ENCODE measurements at places on chromosomes 4 and X.

DNA sequence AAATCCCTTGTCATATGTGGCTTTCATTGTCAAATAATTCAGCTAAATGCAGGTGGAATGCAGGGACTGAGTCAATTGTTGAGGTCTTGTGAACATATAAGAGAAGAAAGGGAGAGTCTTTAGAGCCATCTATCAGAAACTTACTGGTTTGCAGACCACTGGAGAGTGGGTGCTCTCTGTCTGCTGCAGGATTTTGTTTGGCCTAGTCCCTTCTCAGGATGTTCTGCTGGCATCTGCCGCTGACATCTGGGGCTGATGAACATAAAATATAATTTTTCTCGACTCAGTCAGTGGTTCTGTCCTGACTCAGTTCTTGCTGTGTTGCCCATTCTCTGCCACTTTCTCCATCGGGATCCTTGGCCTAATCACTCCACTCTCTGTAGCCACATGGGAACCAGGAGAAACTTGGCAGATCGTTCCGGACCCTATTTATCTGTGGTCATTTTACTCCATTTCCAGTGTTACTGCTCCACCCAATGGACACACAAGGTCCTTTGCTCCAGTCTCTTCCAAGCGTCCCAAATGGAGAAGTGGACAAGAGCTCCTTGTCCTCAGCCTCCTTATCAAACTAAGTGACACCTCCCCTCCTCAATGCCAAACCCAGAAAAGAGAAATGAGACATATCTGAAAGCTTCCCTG, 436.2 kb downstream of the FAT4 start:
- DNase-seq: no peak

- DNase-seq: no peak
Observed at GRCh38 chr4:87971866-87972265, 3.6 kb upstream of the SPP1 start.

DNA sequence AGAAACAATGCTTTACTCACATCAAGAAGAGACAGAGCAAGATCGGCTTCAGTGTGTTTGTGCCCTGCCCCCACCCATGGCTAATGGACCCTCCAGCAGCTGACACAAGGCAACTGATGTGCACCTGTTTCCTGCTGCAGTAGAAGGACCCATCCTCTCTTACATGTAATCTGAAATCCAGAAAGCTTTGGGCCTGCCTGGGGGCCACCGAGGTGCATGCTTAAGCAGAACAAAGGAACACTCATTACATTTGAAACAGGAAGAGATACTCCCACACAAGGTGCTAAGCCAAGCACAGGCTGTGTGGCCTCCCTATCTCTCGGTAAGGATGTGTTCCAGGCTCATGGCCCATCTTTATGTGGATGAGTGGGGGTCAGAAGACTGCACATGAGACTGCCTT, 338.0 kb downstream of the SPOCK3 start:
- DNase-seq: no peak

DNA sequence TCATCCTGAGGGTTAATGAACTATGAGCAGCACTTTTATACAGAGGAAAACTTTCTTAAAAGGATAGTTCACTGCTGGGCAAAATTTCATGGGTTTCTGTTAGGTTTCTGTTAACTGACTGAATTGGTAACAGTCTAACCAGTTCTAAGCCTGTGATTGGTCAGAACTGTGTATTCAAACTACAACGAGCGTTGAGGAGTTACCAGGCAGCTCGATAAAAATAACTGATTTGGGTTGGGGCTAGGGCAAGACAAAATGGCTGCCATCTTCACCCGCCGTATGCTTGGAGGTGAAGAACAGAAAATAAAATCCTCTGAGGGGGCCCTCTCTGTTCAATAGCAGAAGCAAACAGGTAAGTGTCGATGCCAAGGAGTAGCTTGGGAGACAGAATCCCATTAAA, 22.0 kb downstream of the FAM133A start:
- no peak for DNase-seq

DNA sequence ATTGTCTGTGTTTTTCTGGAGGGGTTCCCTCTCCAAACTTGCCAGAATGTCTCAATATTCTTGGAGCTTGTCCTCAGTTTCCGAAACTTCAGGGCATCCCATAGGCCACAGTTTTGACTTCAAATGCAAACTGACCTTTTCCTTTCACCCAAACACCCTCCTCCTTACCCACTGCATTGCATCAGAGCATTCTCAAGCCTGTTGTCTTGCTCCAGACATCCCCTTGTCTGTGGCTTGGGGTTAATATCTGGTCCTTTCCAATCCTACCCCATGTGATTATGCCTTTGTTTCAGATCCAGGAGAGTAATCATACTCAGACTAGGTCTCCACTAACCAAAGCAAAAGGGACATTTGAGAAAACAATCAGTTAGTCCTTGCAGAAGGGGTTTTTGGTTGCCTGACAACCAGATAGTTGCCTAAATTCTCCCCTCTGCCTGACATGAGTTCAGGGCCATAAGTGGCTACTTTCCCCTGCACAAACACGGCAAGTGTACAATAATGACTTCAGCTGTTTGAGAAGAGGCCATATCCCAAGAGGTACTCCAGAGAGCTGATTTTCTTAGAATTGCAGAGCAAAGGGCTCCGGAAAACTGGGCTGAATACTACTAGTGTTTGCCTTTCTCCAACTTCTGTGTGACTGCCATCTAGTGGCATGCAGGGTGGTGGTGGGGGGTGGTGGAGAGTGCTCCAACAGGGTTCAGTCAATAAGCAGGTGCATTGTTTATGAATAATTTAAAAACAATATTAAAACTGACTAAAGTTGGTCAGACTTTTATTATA, 130.2 kb downstream of the CHRDL1 start:
- no peak for DNase-seq

GRCh38 chrX:43211570-43211969, 433.6 kb upstream of the PPP1R2C start:
- DNase-seq: no peak

GRCh38 chr4:127491571-127491970, 141.2 kb upstream of the INTU start:
- no peak for DNase-seq

DNA sequence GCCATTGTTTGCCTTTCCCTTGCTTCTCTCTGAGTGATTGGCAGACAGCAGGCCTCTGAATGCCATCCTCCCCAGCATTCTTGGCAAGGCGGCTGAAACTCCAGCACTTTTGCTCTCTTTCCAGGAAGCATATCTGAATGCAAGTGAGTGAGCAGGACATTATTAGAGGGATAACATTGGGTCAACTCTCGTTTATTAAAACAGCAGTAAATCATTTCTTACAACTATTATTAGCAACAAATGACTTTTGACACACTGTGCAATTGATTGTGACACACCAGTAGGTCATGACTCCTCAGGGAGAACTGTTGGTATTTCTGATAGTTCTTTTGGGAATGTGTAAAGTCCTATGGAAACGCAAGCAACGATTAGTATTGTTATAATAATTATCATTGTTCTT, 103.8 kb downstream of the EFNB1 start:
- no peak for DNase-seq

DNA sequence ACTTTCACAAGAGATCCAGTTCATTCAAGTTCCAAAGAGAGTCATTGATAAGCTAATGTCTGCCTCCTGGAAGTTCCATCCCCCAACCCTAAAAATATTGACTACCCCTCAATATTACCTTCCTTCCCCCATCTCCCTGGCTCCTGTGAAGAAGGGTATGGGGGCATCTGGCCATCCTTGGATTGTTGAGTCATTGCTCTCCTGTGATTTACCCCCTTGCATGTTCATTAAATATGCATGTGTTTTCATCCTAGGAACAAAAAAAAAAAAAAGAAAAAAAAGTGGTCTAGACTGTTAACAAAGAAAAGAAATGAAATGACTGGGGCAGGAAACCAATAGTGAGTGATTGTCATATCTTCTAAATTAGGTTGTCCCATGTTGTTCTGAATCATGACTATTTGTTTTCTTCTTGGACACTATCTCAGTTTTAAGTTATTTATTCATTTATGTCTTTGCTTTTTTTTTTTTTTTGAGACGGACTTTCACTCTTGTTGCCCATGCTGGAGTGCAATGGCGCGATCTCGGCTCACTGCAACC, 51.9 kb upstream of the HUWE1 start:
- no peak for DNase-seq

DNA sequence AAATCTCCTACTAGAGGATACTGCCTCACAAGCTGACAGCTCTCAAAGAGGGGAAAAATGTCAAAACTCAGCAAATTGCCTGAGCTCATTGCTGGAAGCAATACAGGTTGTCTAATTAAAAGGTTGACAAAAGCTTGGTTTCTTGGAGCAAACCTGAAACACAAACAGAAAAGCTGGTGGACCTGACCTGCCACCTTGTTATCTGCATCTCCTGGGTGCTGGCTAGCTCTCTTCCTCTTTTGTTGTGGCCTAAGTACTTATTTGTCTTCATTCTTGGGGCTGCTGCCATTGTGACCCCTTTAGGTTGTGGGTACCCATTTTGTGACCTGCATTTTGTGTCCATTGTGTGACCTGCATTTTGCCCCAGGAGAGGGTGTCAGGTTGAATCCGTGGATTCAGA, 184.5 kb downstream of the KIT start:
- no peak for DNase-seq

GRCh38 chr4:19230906-19231545, 1020.7 kb upstream of the SLIT2 start:
- DNase-seq: no peak

DNA sequence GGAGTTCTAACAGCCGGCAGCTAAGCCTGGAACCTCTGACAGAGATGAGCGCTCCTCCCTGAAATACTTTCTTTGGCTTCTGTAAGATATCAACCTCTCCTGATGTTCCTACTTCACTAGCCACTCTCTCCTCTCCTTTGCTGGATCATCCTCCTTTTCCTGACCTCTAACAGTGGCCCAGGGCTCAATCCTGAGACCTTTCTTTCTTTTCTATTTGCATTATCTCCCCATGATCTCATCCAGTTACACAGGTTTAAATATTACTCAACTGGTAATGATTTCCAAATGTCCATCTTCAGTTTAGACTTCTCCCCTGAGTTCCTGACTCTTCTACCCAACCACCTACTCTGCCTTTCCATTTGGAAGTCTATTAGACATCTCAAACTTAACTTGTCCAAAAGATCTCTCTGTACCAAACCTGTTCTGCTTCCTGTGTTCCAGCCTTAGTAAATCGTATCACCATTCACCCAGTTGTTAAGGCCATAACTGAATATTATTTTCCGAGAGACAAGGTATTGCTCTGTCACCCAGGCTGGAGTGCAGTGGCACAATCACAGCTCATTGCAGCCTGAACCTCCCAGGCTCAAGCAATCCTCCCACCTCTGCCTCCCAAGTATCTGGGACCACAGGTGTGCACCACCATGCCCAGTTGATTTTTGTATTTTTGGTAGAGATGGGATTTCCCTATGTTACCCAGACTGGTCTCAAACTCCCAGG, 41.1 kb downstream of the RFC1 start:
- no peak for DNase-seq

DNA sequence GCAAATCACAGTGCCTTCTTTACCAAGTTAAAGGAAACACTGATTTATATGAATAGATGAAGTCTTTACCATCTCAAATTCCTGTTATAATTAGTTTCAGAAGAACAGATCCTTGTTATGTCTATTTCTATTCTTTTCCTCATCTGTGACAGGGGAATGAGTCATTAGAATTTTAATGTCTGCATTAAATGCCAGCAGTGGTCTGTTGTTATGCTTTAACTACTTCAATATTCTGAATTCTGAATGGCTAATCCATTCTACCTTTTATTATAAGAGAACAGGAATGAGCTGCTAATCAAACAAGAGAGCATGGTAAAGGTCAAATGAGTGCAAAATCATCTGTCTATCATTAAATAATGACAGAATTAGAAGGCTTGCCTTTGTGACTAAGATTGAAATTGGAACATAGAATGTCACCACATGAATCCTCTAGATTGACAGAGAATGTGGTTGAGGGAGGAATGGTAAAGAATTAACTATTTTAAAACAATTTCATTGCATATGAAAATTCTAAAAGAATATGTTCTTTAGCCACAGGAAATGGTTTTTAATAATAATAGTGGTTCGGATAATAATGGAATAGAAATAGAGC, 935.5 kb downstream of the ADGRL3 start:
- no peak for DNase-seq

GRCh38 chrX:8424912-8425311, 39.7 kb upstream of the VCX3B start:
- DNase-seq: no peak

DNA sequence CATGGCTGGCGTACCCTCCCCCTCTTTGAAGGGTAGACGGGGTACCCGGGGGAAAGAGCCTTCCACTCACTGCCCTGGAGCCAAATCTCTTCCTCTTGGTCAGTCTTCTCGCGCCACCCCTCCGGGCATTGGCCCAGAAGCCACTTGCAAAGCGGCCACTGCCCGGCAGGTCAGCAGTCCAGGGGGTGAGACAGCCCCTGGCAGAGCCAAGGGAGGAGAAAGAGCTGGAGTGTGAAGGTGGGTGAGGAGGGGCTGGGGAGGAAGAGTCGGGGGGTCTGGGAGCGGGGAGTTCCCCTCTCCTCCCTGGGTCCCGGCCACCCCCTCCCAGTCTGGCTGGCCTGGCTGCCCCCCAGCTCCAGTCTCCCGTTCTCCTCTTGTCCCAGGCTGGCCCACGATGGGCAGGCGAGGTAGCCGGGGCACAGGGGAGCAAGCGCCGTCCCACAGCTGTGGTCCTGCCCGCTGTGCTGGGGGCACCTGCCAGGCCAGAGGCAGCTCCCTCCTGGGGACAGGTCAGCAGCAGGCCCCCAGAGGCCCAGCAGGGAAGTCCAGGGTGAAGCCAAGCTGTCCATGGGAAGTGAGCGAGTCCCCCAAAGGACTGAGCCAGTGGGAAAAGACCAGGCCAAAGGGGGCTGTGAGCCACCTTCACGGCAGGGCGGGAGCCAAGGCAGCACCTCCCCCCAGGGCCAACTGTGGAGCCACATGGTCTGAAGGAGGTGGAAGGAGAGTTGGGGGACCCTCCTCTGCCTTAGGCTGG, 21.6 kb upstream of the DUSP9 start:
- DNase-seq: no peak

DNA sequence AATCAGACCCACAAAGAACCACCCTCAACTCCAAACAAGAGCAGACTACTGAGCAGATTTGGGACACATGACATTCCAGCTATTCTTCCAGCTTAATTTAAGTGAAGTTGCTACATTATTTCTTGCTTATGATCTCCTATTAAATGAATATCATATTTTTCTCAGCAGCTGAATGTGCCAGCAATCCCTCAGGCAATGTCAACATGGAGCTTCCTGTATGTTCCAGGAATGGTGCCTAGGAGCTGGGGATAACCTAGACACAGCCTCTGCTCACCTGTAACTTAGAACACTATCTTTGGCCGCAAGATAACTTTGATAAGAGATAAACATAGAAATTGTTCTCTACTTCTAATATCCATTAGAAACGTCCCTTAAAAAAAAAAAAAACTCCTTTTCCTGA, 274.4 kb upstream of the RASGEF1B start:
- no peak for DNase-seq

GRCh38 chr4:107034996-107035818, 906 bp downstream of the DKK2 start:
- no peak for DNase-seq

DNA sequence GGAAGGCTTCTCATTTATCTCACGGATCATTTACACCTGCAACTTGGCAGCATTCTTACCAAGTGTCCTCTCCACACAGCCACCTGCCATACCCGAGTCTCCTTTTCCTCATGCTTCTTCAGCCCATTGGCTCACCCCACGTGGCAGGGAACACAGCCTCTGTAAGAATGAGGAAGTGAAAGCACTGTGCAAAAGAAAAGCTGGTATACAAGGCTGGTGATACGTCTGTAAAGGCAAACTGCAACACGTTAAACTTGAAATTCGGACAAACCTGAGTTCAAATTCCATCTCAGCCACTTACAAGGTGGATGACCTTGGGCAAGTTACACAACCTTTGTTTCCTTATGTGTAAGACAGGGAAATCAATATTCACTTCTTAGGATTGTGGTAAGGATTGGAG, 164.0 kb upstream of the RASGEF1B start:
- DNase-seq: no peak

GRCh38 chr4:18571301-18571761, 549.8 kb upstream of the LCORL start:
- DNase-seq: no peak
